Epithelial cell of proximal tubule (primary cell): ENCODE measurements at places on chromosomes 1 and 21. TPM values are rescaled to one million over a fixed set of nuclear protein-coding genes. Genes with fewer than 3 reads are reported as not detected.

GRCh38 chr1:174982971-174983689 lies 16.6 kb upstream of the CACYBP start:
- no peak for DNase-seq

GRCh38 chr1:91173346-91173890 lies 151.6 kb upstream of the ZNF644 start:
- no peak for DNase-seq

GRCh38 chr1:156488566-156489165 lies 11.9 kb downstream of the MEF2D start:
- no peak for DNase-seq

DNA sequence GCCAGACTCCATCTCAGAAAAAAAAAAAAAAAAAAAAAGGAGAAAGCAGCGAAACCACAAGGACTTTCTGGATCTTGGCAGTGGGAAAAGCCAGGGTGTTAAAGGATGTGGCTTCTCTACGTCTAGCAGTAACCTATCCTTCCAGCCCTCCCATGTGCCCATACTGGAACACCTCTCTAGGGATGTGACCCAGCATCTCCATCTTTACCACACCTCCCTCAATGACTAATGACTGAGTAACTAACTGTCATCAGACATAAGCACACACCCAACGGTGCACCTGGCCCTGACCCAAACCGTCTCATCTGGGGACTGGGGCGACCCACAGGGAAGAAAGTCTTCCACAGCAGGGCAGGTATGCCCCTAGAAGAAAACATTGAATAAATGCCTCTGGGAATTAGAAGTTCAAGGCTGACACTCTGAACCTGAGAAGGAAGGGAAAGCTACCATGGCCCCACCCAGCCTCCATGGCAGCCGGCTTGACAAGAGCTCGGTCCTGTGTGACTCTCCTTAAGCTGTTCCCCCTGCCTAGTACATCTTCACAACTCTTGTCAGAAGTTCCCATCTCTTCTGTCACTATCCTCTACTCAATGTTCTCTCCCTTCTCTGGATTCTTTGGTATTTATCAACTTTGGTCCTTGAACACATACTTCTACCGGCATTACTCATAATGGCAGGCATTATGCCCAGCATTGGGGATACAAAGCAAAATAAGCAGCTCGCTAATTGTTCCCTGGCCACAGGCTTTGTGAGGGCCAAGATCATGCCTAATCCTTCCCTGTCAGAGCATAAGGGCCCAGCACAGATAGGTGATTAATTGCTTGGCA lies 14.8 kb upstream of the PAQR6 start:
- DNase-seq, result no peak

RNASEL gene
- total RNA-seq, result 1.7 and 2.5 TPM in 2 replicates

KCNK1 gene
- total RNA-seq, result 6.1 and 9.8 TPM in 2 replicates

NPHS2 gene
- not detected in 2 replicates for total RNA-seq

GJA4 gene
- total RNA-seq, result not detected in 2 replicates

RRP1 gene
- total RNA-seq, result 26.1 and 40.4 TPM in 2 replicates

SRP9 gene
- total RNA-seq, result 313 and 368 TPM in 2 replicates
